ENCODE measurements at places on chromosomes 5 and 9.

DNA sequence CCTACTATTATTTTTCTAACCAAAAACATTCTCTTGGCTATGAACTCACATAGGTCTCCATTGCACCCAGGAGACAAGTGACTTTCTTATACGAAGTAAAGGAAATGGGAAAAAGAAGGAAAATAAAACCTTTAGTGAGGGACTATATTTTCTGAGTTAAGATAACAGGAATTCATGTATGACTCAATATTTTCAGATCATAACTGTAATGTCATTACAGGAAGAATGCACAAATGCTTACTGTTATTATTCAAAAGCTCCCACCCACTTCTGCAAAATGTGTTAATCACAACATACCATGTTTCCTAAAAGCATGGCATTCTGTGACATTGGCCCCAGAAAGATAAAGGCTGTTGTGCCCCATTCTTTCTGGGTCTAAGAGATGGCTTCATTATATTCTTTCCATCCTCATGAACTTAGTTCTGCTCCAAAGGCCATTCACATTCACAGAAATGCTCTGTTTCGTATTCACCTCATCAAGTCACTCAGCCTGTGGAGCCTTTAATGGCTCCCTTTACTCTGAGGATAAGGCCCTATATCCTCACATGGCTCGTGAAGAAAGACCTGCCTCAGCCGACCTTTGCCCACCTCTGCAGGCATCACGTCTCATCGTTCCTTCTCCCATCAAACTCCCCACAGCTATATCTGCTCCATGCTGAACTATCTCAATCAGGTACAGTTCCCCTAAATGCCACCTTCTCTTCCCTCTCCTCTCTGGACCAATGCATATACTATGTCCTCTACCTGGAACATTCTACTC is 77.0 kb downstream of the ABCA1 start:
- DNase-seq, result no peak

GRCh38 chr9:136860933-136861873 is 4.9 kb downstream of the EDF1 start:
- DNase-seq, result no peak

DNA sequence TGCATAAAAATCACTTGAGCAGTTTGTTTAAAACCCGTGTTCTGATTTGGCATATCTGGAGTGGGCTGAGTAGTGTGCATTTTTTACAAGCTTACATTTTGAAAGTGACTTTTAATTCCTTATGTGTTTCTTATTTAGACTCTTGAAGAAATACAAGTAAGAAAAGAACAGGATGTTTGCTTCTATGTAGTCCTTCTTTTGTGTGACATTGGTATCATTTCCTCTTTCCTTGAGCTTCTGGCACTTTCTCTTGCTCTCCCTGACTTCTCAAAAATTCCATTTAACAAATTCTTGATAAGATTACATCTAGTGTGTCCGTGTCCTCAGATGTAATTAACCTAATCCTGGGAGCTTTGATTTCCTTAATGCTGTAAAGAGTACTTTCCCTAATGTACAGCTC is 12.5 kb downstream of the GARNL3 start:
- DNase-seq, result no peak

DNA sequence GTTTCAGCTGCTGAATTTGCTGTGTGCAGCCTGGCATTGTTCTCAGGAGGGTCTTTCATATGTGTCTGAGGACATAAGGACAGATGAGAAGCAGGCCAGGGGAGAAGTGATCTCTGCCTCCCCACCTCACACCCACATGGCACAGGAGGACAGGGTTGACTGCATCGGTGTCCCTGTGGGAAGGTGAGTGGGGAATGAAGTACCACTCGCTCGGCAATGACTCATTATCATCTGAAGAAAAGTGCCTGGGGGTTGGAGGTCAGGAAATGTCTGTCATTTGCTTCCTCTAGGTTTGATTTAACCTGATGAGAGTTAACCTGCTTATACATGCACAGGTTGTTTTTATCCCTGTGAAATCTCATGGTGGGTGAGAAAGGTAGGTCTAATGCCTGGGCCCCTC is 195.0 kb downstream of the GADD45G start:
- no peak for DNase-seq

DNA sequence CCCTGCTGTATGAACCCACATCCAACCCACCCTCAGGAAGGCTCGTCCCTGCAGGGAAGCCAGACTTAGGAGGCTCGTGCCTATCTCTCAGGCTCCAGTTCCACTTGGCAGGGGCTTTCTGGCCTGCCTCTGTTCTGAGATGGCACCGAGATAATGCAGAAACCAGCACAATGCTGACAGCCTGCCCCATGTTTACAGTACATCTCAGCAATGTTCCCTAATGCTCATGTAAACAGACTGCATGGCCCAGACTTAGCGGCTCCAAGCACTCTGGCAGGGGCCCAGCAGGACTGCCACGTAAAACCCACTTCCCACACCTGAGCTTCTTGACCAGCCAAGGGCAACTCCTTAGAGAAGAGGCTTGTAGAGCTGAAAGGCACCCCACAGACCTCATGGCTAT is 499.5 kb upstream of the BRINP1 start:
- no peak for DNase-seq

GRCh38 chr5:138490648-138491283 is 25.5 kb downstream of the EGR1 start:
- no peak for DNase-seq

DNA sequence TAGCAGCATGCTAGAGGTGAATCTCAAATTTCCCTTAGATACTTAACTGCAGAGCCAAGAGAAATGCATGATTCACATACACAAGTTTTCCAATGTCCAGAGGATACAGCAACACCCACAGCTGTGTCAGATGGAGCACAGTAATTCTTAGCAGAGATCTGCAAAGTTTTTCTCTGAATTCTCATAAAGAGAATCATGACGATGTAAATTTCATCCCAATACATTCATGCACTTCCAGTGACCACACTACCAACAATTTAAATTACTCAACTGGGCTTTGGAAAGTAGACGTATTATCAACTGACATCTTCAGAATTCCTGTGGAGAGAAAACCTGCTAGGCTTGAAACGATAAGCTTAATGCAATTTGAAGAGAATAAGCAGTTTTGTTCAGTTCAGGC is 378.8 kb upstream of the TLE4 start:
- no peak for DNase-seq

DNA sequence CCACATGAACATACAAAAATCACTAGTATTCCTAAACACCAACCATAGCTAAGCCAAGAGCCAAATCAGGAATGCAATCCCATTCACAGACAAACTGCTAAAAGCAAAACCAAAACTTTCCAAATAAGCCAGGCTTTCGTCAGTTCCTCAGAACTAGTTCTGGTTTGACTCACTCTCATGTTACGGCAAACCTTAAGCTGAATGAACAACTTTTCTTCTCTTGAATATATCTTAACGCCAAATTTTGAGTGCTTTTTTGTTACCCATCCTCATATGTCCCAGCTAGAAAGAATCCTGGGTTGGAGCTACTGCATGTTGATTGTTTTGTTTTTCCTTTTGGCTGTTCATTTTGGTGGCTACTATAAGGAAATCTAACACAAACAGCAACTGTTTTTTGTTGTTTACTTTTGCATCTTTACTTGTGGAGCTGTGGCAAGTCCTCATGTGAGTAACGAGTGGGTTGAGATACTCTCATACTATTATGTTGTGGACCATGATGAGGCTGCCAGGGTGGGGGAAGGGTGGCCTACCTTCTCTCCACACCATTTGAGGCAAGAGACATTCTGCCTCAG is at the start of gene PDCD1LG2:
TSS of gene PDCD1LG2 (plus strand) at position 172 of the 572 bp plus-strand sequence. CDS start 12,016 bp downstream, outside the sequence.
- DNase-seq, result no peak

Data from GM19239 (cell line).